Erythroblast (primary cell): ENCODE measurements at places on chromosomes 4 and X.

DNA sequence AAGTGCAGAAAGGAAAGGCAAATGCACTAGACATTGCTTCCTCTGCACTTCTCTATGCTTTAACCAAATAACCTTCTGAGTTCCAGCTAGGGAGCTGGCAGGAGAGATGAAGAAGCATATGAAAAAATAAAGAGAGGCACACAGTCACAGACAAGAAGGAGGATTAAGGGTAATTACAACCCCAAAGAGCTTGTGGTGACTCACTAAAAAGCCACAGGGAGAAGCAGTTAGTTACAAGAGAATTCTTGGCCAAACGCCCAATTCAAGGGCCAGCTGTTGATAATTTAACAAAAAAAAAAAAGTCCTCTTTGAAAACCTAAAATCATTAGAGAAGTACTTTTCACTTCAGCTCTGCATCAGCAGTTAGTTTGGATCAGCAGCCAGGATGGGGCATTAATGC, 478.0 kb downstream of the KCNIP4 start:
- no peak for DNase-seq

GRCh38 chr4:77126809-77127208, 30.2 kb upstream of the CCNG2 start:
- no peak for DNase-seq

DNA sequence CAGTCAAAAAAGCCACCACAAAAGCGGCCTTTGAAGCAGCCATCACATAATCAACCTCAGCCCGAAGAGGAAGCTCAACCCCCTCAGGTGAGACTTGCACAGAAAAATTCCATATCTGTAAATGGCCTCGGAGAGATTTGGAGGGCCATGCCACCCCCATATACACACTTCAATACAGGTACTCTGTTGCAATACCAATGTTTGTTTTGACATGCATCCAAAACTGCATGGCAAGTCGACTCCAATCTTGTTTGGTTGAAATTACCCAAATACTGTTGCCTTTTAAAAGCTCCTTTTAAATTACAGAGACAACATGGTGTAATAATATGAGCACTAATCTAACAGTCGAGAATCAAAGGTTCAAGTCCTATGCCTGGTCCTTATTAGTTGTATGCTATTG, 5.9 kb downstream of the ENAM start:
- no peak for DNase-seq

GRCh38 chr4:152585023-152585441, 49.1 kb upstream of the FBXW7 start:
- DNase-seq, result no peak

GRCh38 chr4:130479020-130479419, 1383.1 kb downstream of the C4orf33 start:
- DNase-seq, result no peak

DNA sequence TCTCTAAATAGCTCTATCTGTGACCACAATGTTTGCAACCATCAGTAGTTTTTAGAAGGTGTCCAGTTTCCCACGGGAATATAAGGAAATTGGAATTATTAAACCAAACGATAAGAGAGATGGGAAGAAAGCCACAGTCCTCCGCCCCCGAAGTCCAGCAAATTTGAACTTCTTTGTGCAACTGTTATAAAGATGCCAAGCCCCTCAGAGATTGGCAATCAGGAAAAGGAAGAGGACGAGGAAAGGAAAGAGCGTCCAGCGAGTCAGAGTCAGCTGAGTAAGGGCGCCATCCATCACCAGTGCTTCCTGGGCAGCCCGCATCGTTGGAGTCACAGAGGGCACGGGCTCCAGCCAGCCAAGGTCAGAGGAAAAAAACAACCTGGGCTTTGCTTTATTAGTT, 35.7 kb downstream of the LDB2 start:
- no peak for DNase-seq

- no peak for DNase-seq
Measured at GRCh38 chr4:147360301-147360700, 120.6 kb upstream of the EDNRA start.

DNA sequence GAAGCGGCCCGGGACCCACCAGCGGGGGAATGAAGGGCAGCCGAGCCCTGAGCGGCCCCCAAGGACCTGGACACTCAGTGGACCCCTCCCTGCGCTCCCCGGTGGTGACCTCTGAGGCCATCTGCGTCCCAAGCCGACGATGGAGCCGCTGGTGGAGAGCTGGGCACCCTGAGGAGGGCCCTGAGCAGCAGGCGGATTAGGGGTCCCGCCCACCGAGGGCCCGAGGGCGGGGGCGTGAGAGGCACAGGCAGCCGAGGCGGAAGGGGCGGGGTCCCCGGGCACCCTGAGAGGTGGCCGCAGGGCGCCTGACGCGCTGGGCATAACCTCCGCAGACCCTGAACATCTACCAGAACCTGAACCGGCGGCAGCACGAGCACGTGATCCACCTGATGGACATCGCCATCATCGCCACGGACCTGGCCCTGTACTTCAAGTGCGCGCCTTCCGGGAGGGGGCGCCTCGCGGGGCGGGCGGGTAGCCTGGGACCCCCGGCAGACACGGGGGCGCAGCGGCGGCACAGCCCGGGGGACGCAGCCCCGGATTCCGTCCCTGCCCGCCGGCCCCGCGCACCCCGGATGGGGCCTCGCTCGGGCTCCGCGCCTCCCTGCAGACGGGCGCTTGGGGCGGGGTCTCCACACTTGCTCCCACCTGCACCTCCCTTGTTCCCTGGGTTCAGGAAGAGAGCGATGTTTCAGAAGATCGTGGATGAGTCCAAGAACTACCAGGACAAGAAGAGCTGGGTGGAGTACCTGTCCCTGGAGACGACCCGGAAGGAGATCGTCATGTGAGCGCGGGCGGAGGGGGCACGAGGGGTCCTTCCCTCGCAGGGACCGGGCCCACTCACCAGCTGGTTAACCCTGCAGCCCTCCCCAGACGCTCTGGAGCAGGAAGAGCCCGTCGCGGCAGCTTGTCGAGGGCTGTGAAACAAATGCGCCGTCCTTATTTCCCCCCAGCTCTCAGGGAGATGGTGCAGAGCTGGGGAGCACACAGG, 10.3 kb downstream of the ATP5ME start:
- DNase-seq, result peak; percentile 72

GRCh38 chr4:13133700-13134099, 350.4 kb downstream of the RAB28 start:
- DNase-seq, result no peak
